Cardiac muscle cell (in vitro differentiated cells and primary cell): ENCODE measurements at places on chromosomes 5 and 9. TPM values are rescaled to one million over a fixed set of nuclear protein-coding genes. Genes with fewer than 3 reads are reported as not detected.

PFN3 gene
- total RNA-seq = not detected in 2 replicates

PCDHGB7 gene
- total RNA-seq = 11.3 and 19.9 TPM in 2 replicates

FAM53C gene
- 31.1 and 45.4 TPM in 2 replicates for total RNA-seq

C9orf40 gene
- 7.8 and 12.0 TPM in 2 replicates for total RNA-seq

DNA sequence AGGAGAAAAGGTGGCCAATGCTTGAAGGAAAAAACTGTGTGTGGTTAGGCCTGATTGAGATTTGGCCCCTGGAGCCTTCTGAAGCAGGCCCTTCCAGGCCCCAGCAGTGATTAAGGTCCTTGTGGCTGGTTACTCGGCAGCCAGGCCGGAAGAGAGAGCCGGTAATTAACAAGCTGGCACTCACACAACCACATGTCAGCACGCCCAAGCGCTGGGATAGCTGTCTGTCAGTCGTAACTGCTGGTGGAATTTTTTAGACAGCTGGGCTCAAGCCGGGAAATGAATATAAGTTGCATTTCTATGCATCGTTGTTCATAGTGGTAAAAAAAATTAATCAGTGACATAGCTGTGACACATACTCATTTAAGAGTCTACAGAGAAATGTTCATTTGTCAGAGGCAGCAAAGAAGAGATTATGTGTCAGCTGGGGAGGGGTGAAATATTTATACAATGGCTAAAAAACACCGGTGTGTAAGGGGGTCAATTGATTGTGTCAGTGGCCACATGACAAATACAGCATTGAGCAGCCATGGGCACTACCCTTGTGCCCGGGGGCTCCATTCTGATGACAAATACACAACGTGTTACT, 13.7 kb upstream of the ARAP3 start:
- DNase-seq = peak; percentile 28

- DNase-seq = no peak
Measured at GRCh38 chr5:51974834-51975233, 591.6 kb downstream of the ISL1 start.

GRCh38 chr9:119078015-119078414, 291.2 kb downstream of the BRINP1 start:
- DNase-seq = no peak

GRCh38 chr9:97064176-97064575, 25.2 kb upstream of the CTSV start:
- DNase-seq = no peak

DNA sequence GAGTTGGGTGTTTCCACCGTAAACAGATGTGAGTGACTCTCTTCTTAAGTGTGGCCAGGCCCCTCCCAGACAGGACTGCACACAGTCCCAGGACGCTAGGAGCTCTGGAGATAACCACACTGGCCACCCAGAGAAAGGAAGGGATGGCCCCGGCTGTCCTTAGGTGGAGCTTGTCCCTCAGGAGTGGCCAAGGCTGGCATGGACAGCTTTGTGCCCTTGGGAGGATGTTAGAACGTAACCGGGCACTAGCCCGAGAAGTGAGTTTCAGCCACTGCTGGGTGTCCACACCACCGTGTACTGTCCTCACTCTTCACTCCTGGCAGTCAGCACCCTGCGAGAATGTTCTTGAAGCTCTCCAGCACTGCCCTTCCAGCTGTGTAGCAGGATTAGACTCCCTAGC, 35.8 kb upstream of the FCN2 start:
- DNase-seq = no peak

DNA sequence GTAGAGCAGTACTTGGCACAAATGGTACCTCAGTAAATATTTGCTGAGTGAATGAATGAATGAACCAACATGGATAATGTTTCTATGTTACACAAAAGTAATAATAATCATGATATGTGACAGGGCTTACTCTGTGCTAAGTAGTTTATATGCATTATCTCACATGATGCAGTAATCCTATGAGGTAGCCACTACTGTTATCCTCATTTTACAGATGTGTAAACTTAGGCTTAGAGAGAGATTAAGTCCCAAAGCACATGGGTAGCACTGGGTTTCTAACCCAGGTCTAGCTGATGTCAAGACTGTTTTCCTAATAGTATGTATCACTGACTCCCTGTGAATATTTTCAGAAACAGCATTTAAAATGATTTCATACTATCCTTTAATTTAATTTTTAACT, 44.1 kb upstream of the VDAC1 start:
- DNase-seq = no peak

GRCh38 chr5:62138607-62139006, 167.4 kb upstream of the KIF2A start:
- DNase-seq = no peak

DNA sequence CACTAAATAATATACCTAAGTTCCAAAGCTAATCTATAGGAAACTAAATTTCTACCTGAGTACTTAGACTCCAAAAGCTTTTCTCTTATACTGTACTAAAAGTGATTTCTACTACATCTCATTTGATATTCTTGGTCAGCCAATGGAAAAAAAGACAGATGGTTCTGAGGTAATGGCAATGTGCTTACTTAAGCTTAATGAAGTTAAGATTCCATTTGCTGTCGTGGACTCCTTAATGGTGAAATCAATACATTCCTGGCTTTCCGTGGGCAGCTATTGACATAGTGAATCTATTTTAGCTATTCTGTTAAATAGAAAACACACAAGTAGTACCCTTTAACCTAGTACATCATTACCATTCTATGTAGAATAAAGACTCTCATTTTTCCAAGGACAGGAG, 1825.6 kb upstream of the CDH9 start:
- no peak for DNase-seq
